Right renal pelvis (tissue), 4 donors: ENCODE measurements at places on chromosomes 11 and 22. TPM values are rescaled to one million over a fixed set of nuclear protein-coding genes. Genes with fewer than 3 reads are reported as not detected.

Gene DGAT2
- 4.7 TPM for polyA plus RNA-seq

Gene APOA4
- polyA plus RNA-seq = not detected

Gene OR10D3
- not detected for polyA plus RNA-seq

Gene POU2F3
- 0.62 TPM for polyA plus RNA-seq

Gene KRTAP5-9
- polyA plus RNA-seq = 0.46 TPM

Gene KCNQ1OT1
- polyA plus RNA-seq = 0.72 TPM

Gene LARGE2
- 25.6 TPM for polyA plus RNA-seq
